ENCODE measurements at places on chromosomes 11 and 22. TPM values are rescaled to one million over a fixed set of nuclear protein-coding genes. Genes with fewer than 3 reads are reported as not detected.

Gene TMEM191C
- 1.3 TPM for total RNA-seq

Gene RGL4
- total RNA-seq, result not detected

Gene SLC25A45
- 0.77 TPM for total RNA-seq

Gene OR8G1
- not detected for total RNA-seq

Gene HPX
- total RNA-seq, result 0.51 TPM

Gene SMTNL1
- not detected for total RNA-seq

Gene SCGB1D2
- not detected for total RNA-seq

Gene TSSK2
- not detected for total RNA-seq

Gene OR4D10
- not detected for total RNA-seq

Gene OR8D1
- not detected for total RNA-seq

Gene DNAL4
- total RNA-seq, result 32.6 TPM

Gene TMEM151A
- total RNA-seq, result not detected

Gene CALCA
- not detected for total RNA-seq

Gene DPAGT1
- 12.1 TPM for total RNA-seq

Gene CTNND1
- total RNA-seq, result 131 TPM

Gene KRTAP5-10
- total RNA-seq, result not detected

Gene KLHDC7B
- total RNA-seq, result 0.26 TPM

Gene TMPRSS5
- total RNA-seq, result 0.13 TPM

Gene FGF19
- total RNA-seq, result not detected

Gene MMP8
- total RNA-seq, result not detected

Gene PRODH
- 5.0 TPM for total RNA-seq

Gene KRTAP5-11
- total RNA-seq, result not detected

Gene MYBPC3
- under 0.01 TPM for total RNA-seq

Gene ILK
- 70.3 TPM for total RNA-seq

Gene MISFA
- total RNA-seq, result 0.79 TPM

Gene MS4A15
- total RNA-seq, result not detected

Gene OR52E2
- not detected for total RNA-seq

Gene HTR3A
- total RNA-seq, result 0.26 TPM

Gene PRG3
- not detected for total RNA-seq

Gene ESAM
- total RNA-seq, result not detected

Gene TEX12
- total RNA-seq, result not detected
